Non-pigmented ciliary epithelial cell (primary cell): ENCODE measurements at places on chromosomes 4 and X.

GRCh38 chrX:136121788-136122187, 25.5 kb upstream of the FHL1 start:
- no peak for DNase-seq

DNA sequence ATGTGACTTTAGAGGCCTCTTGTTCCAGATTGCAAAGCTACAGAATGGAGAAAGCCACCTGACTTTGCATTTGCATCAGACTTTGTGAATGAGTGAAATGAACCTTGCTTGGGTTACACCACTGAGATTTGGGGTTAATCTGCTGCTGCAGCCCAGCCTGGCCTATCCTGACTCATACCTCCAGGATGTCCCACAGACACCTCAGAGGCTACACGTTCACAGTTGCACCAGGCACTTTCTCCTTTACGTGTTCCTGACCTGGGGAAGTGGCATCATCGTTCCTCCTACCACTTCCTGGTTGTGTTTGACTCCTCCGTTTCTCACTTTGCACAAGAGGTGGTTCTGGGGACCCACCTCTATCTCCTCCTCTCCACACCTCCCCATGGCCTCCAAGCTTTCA, 9.2 kb upstream of the SORCS2 start:
- DNase-seq: no peak

GRCh38 chrX:151042842-151043241, 59.7 kb downstream of the HMGB3 start:
- DNase-seq: no peak

DNA sequence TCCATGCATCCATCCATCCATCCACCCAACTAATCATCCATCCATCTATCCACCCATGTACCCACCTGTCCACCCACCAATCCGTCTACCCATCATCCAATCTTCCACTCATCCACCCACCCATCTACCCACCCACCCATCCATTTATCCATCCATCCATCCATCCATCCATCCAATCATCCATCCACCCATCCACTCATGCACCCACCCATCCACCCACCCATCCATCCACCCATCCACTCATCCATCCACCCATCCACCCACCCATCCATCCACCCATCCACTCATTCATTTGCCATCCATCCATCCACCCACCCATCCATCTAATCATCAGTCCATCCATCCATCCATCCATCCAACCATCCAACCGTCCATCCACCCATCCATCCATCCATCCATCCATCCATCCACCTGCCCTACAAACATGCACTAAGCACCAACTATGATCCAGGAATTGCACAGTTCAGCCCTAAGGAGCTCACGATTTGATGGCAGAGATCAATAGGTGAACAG, 21.3 kb upstream of the MXD4 start:
- DNase-seq: no peak

DNA sequence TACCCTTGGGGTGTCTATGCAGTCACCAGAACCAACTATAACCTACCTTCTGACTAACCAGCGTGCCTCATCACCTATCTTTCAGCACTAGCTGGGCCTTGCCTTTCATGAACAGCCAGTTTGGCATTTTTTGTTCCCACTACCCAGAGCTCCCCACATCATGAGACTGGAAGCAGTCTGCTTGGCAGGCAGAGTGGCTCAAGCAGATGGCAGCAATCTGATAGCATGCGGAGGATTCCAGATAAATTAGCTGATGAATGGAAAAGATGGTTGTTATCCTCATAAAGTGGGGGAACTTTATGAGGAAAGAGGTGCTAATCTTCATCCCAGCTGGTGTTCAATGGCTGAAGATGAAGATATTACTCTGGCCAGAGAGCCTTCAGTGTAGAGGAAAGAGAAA, 243.2 kb upstream of the EDA2R start:
- no peak for DNase-seq

GRCh38 chr4:8015512-8015911, 75.9 kb upstream of the AFAP1 start:
- no peak for DNase-seq

DNA sequence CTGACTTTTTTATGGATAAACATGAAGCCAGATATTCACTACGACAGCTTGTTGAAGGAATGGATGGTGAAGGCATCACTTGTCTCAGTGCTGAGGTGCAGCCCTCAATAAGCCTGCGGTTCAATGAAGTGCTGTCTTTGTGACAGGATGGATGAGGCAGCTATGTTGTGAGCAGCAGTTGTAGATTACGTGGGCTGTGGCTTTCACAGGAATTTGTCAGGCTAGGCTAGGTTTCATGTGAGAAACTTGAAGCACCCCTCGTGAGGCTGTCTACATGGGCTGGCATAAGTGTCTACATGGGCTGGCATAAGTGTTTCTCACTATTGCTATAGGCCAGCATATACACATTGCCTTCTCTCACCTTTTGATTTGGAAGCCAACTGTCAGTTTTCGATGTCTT, 1050.0 kb downstream of the ADGRL3 start:
- DNase-seq: no peak

- no peak for DNase-seq
Observed at GRCh38 chrX:68598841-68599240, 48.6 kb upstream of the STARD8 start.
